ENCODE measurements at places on chromosomes 5 and 9. TPM values are rescaled to one million over a fixed set of nuclear protein-coding genes. Genes with fewer than 3 reads are reported as not detected.

The ZNF883 gene
- total RNA-seq: not detected

The KIF12 gene
- not detected for total RNA-seq

The ITGA2 gene
- total RNA-seq: 0.95 TPM

The TTLL11 gene
- 4.0 TPM for total RNA-seq

The ITK gene
- total RNA-seq: not detected

The ACOT12 gene
- not detected for total RNA-seq

The SPATA31C1 gene
- total RNA-seq: not detected

The MELK gene
- total RNA-seq: 95.3 TPM

DNA sequence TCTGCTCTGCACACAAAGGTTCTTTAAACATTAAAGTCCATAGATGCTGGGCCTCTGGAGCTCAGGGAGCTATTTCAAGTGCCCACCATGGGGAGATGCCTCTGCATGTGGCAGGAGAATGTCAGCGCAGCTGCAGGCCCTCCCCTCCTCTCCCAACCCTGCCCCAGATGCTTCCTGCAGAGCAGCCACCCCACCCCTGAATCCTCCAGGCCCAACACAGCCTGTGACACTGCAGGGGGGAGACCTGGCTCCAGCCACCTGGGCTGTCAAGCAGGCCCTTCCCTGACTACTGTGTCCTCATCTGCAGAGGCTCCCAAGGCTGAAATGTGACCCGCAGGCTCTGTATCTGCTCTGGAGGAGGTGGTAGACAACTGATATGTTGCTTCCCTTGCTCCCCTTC is 213.9 kb downstream of the GABBR2 start:
- no peak for DNase-seq

GRCh38 chr9:73370053-73370452 is 218.4 kb downstream of the ANXA1 start:
- DNase-seq: no peak

GRCh38 chr5:108935611-108936010 is 187.9 kb downstream of the FER start:
- no peak for DNase-seq

DNA sequence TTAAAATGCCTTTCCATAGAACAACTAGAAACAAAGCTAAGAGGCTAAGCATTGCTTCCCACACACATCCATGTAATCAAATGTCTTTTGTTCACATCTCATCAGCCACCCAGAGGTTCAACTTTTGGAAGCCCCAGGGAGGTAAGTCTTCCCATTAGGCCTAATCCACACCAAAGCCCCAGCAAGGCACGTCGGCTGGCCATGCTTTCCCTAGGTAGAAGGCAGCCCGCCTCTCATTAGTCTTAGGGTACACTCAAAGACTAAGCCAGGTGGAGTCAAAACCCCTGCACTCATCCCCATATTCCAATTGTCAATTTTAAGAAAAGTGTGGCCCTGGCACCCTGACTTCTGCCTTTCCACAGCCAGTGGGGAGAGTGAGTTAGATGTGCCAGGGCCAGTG is 87.9 kb downstream of the ATPSCKMT start:
- DNase-seq: no peak

DNA sequence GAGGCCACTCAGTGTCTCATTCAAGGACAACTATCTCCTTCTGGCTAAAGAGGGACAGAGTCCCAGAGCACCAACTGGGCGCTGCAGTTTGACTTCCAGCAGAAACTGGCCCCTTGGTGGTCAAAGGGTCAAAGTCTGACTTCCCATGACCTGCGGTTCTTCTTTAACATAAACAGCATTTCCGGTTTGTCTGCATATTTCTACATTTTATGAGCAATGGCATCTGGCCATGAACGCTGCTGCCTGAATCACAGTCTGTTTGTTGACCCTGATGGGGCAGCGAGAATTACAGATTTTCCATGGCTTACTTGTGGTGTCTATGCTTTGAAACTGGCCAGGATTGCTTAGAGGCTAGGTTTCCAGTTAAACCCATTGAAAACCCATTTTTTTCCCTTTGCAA is 1.3 kb downstream of the TNFSF15 start:
- DNase-seq: peak; percentile 78

DNA sequence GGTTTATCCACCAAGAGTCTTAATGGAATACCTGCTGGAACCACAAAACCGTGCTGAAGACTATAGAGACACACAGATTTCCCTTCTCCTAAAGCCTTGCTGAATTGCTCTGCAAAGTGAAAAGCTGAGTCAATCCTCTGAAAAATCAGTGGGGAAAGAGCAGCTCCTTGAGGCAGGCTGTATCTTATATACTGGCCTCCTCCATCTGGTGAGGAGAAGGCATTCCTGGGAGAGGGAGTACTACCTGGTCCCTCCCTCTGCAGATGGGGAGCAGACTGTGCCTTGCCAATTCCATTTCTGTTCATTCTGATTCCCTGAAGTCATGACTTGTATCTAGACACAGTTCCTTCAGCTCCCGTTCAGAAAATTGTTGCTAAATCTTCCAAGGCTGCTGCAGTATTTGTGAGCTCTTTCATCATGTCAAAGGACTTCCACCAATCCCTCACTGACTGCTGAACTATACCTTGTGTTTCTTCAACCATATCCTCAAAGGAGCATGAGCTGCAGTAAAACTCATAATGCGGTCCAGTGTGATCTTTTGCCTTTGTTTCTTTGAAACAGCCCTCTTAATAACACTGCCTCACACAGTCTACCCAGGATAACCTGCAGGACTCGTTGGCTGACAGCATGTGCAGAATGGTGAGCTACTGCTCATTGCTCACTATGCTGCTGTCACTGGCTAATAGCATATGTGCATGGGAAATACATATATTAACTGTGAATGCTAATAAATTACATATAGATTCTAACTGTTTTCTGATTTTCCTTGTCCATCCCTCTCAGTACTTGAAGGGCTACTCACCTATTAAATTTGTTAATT is 84.5 kb downstream of the FOXD1 start:
- DNase-seq: no peak

DNA sequence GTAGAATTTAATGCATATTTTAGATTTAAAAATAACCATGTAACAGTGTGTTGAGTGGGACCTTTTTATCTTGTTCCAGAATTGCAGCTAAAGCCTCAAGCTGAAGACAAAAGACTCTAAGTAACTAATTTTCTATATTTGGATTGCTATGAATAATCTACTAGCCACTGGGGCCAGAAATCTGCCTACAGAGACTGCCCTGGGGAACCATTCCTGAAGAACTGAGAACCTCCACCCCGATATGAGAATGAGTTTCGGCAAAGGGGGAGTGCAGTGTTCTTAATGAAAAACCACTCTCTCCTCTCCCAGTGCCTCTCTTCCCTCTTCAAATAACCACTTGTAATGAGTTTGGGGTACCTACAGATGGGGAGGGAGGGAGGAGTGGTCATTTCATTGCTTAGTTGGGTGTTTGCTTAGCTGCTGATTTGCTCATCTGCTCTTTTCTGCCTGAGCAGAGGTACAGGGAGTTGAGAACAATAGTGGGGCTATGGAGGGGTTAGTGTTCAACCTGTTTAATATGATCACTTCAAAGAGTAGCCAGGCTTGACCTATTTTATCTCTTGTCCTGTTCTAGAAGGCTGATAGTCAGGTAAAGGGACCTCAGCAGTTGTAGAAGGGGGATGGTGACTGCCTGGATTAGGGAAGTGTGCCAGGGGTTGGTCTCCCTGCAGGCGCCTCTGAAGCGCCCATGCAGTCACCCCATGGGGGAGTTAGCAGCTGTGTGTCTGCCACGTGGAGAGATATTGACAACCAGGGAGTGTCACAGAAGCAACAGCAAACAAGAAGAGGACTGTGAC is 47.7 kb downstream of the ATG10 start:
- DNase-seq: no peak

GRCh38 chr5:149847611-149848010 is 97.0 kb downstream of the PDE6A start:
- DNase-seq: no peak

GRCh38 chr5:148725675-148726074 is 71.3 kb upstream of the HTR4 start:
- DNase-seq: no peak

DNA sequence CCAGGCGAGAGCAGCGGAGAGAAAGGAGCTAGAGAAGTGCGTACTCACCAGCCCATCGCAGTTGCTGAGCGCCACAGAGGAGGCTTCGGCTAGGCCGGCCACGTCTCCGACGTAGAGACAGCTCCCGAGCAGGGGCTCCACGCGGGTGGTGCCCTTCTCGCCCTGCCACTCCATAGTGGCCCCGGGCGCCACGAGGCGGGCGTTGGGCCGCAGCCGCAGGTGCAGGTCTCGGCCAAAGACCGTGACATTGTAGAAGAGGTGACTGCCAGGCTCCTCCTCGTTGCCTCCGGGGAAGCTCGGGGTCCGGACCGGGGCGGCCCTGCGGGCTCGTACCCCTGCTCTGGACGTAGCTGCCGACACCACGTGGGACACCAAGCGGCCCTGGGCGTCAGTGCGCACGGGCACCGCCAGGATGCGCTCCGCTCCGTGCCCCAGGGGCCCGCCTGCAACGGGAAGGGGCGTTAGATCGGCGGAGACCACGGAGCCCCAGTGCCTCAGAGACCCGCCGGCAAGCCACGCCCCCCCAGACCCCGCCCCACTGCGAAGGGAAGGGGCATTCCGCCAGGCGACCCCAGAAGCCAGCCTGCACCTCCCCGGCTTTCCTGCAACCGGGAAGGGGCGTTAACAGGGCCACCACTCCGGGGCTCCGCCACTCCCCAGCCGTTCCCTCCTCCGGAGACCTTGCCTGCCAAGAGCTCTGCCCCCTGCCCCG is 1.4 kb downstream of the ADAMTS2 start:
- peak; percentile 85 for DNase-seq

DNA sequence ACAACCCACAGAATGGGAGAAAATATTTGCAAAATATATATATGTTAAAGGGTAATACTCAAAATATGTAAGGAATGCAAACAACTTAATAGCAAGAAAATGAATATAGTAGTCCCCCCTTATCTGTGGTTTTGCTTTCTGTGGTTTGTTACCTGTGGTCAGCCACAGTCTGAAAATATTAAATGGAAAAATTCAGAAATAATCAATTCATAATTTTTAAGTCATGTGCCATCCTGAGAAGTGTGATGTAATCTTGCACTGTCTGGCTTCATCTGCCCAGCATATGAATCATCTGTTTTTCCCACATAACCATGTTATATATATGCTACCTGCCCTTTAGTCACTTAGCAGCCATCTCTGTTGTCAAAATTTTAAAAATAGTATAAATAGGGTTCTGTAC is 11.7 kb downstream of the CER1 start:
- DNase-seq: peak; percentile 77

- peak; percentile 97 for DNase-seq
Observed at GRCh38 chr5:159928122-159928909, 12.0 kb downstream of the ADRA1B start.

- DNase-seq: peak; percentile 9
Observed at GRCh38 chr5:106312360-106312759, 1358.4 kb downstream of the EFNA5 start.

- DNase-seq: no peak
Observed at GRCh38 chr5:148933903-148934432, 107.6 kb downstream of the ADRB2 start.

DNA sequence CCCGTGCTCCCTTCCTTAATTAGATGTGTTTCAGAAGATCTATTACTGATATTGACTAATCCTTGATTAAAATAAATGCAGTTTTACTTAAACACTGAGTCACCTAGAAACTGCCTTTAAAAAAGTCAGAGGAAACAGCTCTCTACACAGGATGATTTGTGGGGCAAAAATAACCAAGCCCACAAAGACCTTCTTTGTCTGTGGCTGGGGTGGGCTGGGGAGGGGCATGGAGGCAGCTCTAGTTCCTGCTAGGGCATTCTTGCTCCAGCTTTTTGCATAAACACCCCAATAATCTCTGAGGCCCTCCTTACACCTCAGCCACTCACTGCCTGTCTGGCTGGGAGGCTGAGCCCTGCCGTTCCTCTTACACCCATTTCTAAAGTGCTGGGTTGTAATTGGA is 227.6 kb upstream of the DAP start:
- no peak for DNase-seq

- peak; percentile 76 for DNase-seq
Observed at GRCh38 chr9:32706004-32706724, 70.7 kb upstream of the TAF1L start.

- no peak for DNase-seq
Observed at GRCh38 chr9:11757408-11757807, 935.8 kb upstream of the TYRP1 start.

DNA sequence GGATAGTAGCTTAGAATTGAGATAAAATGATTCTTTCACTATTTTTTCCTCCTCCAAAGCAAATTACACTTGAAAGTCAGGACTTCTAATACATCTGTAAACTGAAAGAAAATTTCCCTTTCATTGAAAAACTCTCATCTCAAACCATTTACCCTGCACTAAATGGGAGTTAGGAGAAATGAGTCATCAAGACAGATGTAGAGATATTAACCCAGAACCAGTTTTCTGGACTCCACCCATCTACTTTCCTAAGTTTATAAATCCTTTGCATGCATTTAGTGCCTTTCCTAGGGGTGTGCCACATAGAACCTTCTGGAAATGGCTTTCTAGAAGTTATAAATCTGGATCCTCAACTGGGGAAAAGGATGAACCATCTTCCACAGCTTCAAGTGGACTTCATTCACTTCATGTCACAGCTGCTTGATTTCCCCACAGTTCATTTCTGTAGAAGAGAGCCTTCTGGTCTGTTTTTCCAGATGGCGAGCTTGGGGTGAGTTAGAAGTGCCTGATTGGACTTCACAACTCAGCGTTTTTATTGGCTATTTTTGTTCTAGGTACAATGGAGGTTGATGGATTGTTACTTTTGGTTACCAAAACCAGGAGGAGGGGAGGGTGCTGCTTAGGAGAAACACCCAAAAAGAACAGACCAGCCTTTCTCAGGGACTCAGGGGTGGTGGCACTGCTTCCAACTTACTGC is 72.5 kb upstream of the GPR151 start:
- no peak for DNase-seq

DNA sequence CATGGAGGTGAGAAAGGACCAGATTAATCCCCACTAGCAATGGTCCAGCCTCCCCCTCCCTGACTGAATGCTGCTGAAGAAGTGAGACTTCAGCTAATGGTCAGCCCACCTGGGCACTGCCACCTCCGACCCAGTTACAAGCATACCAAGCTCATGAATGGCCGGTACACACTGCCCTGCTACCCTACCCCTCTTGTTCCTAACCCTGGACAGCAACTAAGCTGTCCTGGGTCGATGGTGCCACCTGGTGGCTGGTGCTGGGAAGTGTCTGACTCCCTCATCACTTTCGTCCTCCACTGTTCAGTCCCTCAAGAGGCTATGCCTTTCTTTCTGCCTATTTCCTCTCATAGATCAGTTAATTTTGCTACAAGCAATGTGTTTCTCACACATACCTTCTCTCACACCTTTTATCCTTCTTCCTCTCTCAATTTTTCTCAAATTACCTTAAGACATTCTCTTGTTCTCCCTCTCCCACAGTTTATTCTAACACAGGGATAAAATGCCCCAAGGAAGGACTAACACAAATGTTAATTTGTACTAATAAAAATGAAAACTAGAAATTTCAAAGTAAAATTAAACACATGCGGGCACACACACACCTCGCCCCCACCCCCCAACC is 42.4 kb downstream of the PAX5 start:
- DNase-seq: no peak

- peak; percentile 13 for DNase-seq
Observed at GRCh38 chr5:43636076-43636475, 33.1 kb downstream of the NNT start.

GRCh38 chr5:34499001-34499734 is 157.0 kb upstream of the RAI14 start:
- peak; percentile 37 for DNase-seq

All from MG63 (cell line).